ENCODE measurements at places on chromosomes 3 and 15. TPM values are rescaled to one million over a fixed set of nuclear protein-coding genes. Genes with fewer than 3 reads are reported as not detected.

The ALDH1L1 gene
- not detected for total RNA-seq

The ANKRD63 gene
- not detected for total RNA-seq

DNA sequence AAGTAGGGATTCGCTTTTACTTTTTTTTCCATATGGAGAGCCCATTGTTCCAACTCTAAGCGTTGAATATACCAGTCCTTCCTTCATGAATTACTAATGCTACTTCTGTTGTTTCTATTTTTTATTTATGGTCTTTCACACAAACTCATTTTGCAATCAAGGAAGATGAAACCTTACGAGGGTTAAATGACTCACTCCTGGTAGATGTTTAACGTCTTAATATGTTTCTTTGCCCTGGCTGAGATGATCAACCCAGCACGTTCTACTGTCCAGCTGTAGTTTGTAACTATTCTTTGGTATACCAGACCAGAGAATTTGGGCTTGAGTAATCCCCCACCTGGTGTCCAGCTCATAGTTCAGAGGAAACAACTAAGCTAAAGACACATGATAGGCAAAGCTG is 23.1 kb downstream of the CDCP1 start:
- DNase-seq: no peak

- no peak for DNase-seq
These were observed 11.8 kb downstream of the UBE3A start for GRCh38 chr15:25426896-25427610.

GRCh38 chr3:42190701-42191442 is 75.1 kb downstream of the CCK start:
- peak; percentile 79 for DNase-seq

The CHAC1 gene
- 0.42 TPM for total RNA-seq

DNA sequence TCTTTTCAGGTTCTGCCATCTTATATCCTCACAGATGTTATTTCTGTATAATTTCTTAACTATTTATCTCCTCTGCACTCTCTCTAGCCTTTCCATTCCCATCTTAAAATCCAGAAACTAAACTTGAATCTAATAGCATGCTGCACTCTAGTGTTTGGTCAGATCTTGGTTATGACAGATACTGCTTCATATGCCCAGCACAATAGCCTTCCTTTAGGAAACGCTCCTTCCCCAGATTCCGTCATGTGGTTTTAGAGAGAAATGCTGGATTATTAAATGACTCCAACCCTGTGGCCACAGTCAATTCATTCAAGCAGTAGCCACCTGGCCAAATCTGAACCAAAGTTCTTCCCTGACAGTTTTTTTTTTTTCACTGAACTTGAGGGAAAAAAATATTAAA is 19.4 kb downstream of the RASGRP1 start:
- DNase-seq: no peak

Measured in CD4-positive, alpha-beta T cell (primary cell).